Stimulated activated CD8-positive, alpha-beta memory T cell treated with anti-CD3 and anti-CD28 coated beads, Interleukin-4, amount 100 ng/mL, for 24 hours (primary cell): ENCODE measurements at places on chromosomes 2 and 18.

- DNase-seq: no peak
Observed at GRCh38 chr2:103196802-103197201, 435.0 kb downstream of the TMEM182 start.

GRCh38 chr2:14137643-14138042, 494.9 kb upstream of the LRATD1 start:
- DNase-seq: no peak

DNA sequence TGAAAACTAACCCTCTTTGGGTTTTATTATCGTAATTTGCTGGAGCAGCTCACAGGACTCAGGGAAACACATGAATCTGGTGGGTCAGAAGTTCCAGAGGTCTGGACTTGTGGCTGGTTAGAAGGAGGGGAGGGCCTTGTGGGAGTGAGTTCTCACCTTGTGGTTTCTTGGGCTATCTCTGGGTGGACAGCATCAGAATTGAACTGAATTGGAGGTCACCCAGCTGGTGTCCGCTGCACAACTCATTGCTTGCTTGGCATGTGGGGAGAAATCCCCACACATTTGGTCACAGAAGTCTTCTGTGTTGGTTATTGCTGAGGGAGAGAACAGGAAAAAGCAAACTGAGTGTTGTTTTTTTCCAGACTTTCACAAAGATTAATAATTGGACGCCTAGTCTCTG, 27.5 kb downstream of the ZNF892 start:
- no peak for DNase-seq

- DNase-seq: peak; percentile 51
Observed at GRCh38 chr2:42095923-42096408, 48.1 kb downstream of the PKDCC start.

DNA sequence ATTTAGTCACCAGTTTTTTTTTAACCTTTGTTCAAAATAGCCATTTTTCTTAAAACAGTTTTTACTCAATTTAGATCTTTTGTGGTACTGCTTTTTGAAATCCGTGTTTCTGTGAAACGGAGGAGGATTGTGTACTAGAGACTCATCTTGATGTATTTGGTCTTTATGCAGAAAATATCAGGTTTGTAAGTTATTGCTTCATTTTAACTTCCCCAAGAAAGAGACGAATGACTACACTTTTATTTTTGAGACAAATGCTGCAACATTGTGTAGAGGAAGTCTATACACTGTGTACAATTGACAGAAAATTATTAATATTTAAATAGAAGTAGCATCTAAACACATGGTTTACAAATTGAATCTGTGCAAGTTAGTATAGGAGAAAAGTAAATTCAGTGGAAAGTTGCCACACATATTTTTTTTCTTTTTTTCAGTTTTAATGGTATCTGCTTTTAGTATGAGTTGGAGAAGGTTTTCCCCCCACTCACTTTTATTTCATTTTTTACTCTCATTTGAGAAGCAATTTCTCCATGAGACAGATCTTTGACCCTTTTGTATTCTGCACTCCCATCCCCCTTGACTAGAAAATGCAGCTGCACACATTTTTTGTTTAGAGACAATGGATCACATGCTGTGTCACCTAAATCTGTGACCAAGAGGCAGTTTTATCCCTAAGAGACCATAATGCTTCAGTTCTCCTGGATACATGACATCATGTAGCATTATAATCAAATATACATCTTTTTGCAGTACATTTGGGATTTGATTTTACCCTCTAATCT, 200.8 kb upstream of the STON1 start:
- DNase-seq: no peak

DNA sequence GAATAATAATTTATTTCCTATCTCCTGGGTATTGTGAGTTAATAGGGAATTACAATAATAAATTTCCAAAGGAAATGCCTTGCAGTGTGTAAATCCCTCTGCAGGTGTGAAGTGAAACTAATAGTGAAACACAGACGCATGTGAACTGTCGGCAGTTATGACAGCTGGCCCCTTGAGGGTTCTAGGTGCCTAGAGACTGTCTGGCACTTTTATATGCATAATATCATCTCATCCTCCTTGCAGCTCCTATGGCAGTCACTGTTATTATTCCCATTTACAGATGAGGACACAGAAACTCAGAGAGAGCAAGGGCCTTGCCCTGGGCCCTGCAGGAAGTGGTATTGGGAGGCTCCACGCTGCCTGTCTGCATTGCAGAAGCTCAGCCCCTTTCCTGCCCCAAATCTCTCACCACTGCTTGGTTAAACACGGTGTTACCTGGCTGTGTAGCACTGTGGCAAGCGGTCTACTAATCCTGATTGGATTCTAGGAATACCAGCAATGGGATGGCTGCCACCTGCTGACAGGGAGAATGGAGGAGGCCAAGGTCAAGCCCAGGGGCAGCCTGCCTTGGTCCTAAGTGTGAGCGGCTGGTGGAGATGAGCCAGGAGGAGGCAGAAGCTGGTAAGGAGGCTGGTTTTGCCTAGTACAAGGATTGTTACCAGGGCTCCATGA, 32.8 kb upstream of the ACKR3 start:
- peak; percentile 14 for DNase-seq

DNA sequence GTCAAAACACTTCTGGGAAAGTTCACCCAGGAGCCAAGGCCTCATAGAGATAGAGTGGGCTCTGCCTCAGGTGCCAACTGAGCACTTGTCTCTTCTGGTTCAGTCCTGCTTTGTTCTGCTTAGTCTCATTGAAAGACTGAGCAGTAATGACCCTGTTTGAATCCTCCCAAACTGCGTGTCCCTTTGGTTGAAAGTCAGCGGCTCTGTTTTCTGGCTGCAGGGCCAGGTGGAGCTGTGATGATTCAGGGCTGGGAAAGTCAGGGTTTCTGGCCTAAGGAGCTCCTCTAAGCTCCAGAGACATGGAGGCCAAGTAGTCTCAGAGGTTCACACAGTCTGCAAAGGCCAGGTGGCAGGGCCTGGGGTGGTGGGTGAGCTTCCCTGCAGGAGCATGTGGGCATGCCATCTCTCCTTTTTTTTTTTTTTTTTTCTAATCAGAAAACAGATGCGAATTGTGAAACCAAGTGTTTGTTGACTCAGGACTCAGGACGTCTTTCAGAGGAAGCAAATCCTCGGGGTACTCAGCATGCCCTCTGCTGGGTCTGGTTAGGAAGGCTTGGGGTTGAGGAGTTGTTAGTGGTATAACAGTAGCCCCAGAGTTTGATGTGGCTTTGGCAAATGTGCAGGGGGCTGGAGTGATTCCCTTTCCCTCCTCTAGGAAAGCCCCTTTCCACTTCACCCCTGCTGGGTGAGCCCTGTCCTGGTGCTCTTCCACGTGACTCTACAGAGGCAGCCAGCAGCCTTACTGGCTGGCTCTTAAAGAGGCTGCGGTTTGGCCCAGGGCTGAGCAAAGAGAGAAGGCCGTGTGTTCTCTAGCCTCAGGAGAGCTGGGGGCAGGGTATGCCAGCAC, 38.3 kb downstream of the TMEM17 start:
- DNase-seq: no peak

DNA sequence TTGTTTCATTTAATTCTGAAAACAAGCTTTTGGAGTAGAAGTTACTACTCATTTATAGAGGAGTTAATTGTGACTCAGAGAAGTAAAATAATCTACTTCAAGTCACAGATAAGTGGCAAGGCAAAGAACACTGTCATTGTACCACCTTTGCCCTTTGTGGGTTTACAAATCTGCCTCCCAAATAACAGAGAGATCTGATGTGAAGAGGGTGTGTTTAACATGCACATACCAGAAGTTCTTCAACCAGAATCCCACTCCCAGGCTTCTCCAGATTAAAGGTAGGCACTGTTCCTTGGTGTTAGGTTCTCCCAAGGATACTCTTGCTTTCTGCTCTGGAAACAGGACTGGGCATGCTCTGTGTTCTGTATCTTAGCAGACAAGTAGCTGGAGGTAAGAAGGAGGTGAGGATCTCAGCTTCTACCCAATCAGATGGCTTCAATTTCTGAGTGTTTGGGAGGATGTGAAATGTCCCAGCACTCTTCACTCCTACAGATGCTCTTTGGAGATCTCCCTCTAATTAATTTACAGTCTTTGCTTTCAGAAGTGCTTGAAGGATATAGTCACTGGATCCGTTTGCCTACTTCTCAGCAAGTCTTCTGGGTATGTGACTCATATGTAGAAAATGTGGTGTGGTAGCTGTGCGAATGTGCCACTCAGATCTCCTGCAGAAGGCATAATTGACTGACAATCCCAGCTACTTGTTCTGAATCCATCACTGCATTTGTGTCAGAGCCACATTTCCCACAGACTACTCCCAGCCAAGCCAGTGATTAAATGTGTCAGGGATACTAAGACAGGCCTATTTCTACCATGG, 111.1 kb downstream of the KLHL14 start:
- DNase-seq: no peak

DNA sequence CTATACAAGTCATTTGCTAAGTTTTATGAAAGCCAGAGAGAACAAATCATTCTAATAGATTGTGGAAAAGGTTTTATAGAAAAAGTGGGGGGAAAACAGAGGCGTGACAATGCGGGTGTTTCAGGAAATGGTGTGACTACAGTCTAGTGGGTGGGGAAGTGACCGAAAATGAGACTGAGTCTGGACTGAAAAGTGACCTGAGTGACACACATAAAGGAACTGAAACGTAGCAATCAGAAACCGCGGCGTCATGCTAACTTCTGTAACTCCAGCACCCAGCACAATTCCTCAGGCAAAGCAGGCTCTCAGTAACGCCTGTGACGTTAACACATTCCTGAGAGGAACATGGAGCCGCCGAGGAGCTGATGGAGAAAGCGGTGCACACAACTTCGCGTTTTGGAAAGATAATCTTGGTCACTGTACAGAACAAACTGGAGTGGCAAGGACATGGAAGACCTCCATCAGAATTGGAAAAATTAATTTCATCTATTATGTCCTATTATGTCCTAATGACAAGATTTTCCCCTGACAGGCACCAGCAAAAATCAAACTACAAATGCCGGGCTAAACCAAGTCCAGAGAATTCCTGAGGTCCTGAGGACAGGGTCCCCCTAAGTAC, 1.4 kb upstream of the CD226 start:
- DNase-seq: peak; percentile 44

GRCh38 chr2:155830817-155831579, 501.5 kb downstream of the NR4A2 start:
- DNase-seq: no peak

- DNase-seq: no peak
Observed at GRCh38 chr2:173808718-173809117, 156.5 kb downstream of the SP3 start.

- no peak for DNase-seq
Observed at GRCh38 chr2:198478361-198478760, 674.0 kb downstream of the PLCL1 start.

GRCh38 chr2:142190805-142191204, 60.0 kb upstream of the LRP1B start:
- no peak for DNase-seq

DNA sequence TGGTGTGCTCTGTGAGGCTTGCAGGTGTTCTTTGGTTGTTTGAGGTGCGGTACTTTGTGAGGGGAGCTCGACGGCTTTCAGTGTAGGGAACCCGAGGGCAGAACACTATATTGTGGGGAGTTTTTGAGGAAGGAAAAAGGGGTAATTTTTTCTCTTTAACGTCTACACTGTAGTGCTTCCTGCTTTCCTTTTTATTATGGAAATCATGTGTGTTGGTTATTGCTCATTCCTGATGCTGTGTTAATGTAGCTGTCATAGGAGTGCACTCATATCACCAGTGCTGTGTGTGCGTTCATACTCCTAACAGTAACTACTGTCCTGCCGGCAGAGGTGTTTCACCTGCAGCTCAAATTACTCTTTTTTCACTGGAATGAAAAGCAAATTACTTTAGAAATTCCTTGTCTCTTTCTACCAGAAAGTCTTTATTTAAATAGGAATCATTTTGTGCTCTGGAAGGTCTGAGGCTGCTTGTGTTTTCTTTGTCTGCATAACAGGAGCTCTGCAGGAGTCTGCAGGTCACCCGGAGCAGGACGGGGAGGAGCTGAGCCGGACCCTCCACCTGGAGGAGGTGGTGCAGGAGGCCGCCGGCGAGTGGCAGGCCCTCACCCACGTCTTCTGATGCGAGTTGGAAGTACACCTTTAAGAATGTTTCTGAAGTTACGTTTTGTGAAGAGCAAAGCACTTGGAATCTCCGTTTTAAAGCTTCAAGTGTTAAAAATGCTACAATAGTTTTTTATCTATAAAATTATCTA, 145.5 kb downstream of the ZNF236 start:
- no peak for DNase-seq

DNA sequence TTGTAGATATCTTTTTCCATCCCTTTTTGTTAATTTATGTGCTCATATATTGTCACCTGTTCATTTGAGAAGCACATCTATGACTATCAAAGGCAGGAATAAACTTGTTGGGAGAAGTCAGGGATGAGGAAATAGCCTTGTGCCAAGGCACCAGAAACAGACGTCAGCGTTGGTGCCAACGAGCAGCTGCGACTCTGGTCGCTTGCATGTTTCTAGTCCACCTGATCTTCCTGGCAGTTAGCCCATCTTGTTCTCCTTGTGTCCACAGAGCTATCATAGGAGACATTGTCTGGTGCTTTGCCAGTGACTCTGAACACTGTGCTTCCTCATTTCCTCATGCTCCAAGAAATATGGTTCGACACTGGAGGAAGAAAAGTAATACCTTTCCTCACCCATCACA, 374.4 kb downstream of the PTPRM start:
- DNase-seq: no peak

GRCh38 chr2:127884436-127884835, 1.3 kb downstream of the AMMECR1L start:
- no peak for DNase-seq

GRCh38 chr2:2902547-2903281, 474.9 kb downstream of the EIPR1 start:
- no peak for DNase-seq

DNA sequence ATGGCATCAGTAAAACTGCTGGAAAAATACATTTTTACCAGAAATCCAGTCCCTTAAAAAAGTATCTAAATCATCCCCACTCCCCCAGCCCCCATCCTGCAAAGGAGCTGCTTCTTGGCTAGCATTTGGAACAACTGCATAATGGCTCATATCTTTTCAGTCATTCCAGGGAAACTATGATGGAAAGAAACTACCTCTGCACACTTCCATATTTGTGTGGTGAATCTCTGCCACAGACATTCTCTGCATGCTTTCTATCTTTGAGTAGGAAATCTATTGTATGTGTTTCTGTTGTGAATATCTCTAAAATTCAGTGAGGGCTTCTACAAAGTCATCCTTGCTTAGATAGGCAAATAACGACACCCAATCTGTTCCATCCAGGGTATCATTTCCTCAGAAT, 632.3 kb downstream of the LRP1B start:
- no peak for DNase-seq

GRCh38 chr2:72828840-72829507, 3.1 kb upstream of the EXOC6B start:
- no peak for DNase-seq

GRCh38 chr2:170895023-170895757, 33.9 kb upstream of the GORASP2 start:
- no peak for DNase-seq

- DNase-seq: no peak
Observed at GRCh38 chr2:228367356-228367755, 185.9 kb upstream of the SPHKAP start.

DNA sequence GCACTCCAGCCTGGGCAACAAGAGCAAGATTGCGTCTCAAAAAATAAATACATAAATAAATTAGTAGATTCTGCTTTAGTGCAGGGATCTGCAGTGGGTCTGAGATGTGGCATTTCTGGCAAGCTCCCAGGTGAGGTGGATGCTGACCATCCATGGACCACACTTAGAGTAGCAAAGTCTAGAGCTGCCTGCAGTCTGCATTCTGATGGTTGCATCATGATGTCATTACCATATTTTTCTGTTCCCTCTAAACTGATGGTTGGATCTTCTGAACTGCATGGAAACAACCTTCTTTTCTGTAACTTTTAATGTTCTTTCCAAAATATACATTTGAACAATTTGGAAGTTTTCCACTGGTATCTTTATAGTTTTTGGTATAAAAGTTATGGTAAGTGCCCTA, 42.9 kb downstream of the MYL12B start:
- DNase-seq: no peak
